ENCODE measurements at places on chromosomes 3 and 15.

DNA sequence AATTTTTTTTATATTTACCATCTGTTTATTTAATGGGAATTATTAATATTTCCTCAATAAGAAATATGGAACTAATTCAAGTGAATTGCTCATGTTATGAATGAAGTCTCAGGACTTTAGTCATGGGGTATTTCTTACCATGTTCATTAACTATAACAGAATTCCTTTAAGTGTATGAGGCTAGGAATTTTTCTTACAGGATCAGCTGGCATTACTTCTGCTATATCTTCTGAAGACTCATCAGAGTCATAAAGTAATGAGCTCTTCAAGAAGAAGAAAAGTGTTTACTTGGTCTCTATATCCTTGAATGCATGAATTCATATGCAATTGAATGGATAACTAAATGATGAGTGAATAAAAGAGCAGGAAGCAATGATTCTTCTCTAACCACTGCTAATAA is 486.8 kb upstream of the THBS1 start:
- no peak for DNase-seq

DNA sequence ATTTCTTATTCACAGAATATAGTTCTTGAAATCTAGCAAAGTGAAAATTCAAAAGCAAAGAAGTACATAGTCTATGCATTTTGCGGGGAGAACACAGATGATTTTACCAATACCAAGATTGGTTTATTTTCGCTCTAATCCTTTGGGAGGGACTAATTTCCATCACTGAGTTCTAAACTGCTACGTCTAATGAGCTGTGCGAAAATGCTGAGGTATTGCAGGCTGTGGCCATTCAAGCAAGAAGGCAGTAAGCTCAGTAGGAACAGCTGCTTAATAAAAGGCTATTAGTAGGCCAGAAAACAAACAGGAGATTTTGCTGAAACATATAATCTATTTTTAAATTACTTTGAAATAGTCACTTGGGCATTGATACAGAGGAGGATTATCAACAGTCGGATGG is 379.0 kb downstream of the CNTN4 start:
- no peak for DNase-seq

DNA sequence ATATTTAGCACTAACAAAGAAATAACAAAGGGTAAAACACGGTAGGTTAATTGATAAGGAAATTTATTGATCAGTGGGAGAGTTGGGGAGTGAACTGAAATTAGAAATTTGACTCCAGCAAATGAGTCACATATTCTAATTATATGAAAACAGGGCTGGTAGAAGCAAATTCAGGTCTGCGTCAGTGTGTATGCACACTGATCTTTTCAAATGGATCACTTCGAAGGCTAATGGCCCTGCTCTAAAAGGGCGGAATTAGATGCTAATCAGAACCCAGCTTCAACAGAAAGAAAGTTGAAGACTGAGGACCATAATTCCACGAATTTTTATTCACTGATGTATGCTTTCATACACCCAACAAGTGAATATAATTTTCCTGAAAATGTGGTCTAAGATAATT is 762.4 kb upstream of the DPPA4 start:
- no peak for DNase-seq

DNA sequence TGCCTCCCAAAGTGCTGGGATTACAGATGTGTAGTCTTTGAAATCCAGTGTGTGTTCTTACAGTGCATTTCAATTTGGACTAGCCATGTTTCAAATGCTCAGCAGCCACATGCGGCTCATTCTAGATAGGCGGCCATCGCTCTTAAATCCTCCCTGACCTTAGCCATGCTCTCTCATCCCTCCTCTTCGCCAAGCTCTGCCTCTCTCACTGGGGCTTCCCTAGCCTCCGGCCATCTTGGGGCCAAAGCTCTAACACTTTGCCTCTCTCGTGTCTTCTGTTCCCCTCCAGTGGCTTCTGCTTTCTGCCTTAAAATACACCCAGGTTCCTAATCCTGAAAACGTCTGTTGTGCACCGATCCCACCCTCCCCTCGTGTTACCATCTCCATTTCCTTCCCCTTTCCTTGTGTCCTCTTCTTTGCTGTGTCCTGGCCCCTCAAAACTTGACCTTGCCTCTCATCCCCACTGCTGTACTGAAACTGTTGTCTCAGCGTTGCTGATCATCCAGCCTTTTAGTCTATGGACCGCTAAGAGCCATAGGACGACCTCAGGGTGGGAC is 1.4 kb upstream of the GHRL start:
- no peak for DNase-seq

- no peak for DNase-seq
Observed at GRCh38 chr15:88609344-88610090, 11.6 kb upstream of the AEN start.

- no peak for DNase-seq
Observed at GRCh38 chr3:28280781-28281180, 39.4 kb downstream of the CMC1 start.

DNA sequence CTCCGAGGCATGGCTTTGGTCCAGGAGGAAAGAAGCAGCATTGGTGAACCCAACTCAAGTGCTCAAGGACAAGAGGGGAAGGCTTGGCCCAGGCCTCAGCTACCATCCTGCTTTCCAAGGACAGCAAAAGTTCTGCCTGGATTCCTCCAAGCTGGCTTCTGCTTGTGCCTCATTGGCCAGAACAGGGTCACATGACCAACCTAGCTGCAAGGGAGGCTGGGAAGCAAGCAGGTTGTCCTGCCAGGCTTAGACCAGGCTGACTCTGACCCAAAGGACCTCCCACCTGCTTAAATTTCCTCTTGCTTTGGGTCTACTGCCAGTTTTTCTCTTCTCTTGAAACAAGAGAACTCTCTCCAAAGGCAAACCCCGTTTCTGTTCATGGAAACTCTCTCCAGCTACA is 70.7 kb downstream of the RPN1 start:
- no peak for DNase-seq

Data from KG1 (cell line).